ENCODE measurements at places on chromosomes 5 and 9.

GRCh38 chr5:157350939-157351801 is 85.2 kb downstream of the CYFIP2 start:
- no peak for DNase-seq

DNA sequence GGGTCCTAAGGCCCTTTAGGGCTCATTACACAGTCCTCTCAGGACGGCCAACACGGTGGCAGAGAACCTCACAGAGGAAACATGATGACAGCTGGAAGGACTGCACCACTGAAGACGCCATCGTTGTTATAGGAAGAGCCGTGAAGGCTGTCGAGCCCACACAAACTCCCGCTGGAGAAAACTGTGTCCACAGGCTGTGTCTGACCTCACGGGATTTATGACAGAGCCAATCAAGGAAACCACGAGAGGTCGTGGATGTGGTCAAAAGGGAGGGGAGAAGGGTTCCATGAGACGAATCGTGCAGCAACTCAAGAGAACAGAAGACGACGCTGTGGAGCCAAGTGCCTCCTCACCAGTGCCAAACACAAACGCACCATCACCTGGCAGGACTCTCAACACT is 12.2 kb downstream of the QSOX2 start:
- DNase-seq, result no peak

DNA sequence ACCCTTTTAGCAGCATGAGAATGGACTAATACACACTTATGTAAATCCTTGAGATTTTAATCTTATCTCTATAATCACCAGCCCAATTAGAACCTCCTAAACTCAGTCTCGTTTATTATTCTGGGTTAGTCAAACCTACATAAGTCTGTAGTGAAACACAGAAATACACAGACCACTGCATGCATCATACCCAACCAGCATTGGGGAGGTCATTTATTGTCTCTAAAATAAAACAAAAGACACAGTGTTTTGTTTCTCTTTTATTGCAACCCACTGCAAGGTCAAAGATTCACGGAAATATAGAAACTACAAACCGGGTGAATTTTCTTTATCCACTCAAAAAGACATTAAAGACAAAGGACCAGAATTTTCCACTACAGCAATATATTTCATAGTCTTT is 188.1 kb upstream of the EFNA5 start:
- DNase-seq, result no peak

- DNase-seq, result no peak
These were observed 2.4 kb downstream of the GBA2 start for GRCh38 chr9:35746583-35746982.

GRCh38 chr5:158246661-158247060 is 387.7 kb upstream of the CLINT1 start:
- no peak for DNase-seq

All from suppressor macrophage (primary cell).